NAMALWA (cell line): ENCODE measurements at places on chromosomes 5 and 9.

- DNase-seq = no peak
Measured at GRCh38 chr5:27172693-27173092, 134.3 kb upstream of the CDH9 start.

- no peak for DNase-seq
Measured at GRCh38 chr5:6788439-6788838, 75.2 kb downstream of the TENT4A start.

DNA sequence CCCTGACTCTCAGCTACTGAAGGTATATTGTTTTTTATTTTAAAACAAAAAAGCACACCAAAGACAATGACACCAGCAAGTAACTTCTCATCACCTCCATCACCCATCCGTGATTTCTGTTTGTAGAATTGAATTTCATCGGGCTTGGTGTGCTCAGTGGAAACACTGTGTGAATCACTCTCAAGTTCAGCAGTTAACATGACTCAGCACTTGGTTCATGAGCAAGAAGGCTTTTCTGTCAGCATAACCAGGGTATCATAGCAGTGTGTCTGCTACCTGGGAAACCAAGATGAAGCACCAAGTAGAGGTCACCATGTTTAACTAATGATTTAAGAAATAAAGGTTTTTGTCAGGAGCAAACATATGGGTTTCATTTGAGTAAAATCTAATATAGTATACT, 123.7 kb downstream of the INSYN2B start:
- DNase-seq = no peak

- no peak for DNase-seq
Measured at GRCh38 chr5:123875561-123876275, 363.7 kb downstream of the CSNK1G3 start.

GRCh38 chr5:20034717-20035116, 46.7 kb upstream of the CDH18 start:
- DNase-seq = no peak
